ENCODE measurements at places on chromosomes 11 and 22.

DNA sequence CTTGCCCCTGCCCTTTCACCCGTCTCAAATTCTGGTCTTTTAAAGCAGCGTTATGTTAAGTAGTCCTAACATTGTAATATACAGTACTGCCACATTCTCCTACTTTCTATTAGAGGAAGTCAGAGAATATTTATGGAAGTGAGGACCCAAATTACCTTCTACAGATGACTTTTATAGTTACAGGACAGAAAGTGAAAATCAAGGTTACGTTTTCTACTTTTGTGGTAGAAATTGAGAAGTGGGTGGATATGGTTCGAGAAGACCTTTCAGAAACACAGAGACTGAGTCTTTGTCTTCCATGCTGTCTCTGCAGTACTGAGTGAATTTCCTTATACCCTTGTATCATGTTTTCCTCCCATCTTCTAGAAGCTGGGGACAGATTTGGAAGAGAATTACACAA lies 17.1 kb downstream of the SC5D start:
- no peak for DNase-seq

DNA sequence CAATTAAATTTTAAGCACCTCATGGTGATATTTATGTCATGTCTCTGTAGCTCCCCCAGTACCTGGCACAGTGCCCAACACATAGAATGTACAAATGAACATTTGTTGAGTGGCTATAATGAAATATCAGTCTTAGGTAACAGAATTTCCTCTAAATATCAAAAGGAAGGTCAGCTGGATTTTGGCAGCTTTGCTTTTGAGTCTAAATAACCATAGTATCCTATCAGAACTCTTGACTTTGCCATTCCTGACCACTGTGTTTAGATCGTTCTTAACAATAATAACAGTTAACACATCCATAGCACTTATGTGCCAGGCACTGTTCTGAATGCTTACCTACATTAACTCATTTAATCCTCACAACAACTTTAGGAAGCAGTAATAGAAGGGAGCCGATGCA lies 26.6 kb downstream of the TMEM123 start:
- DNase-seq = no peak

GRCh38 chr11:61113201-61113600 lies 10.9 kb downstream of the CD5 start:
- no peak for DNase-seq

- DNase-seq = no peak
Measured at GRCh38 chr22:26401726-26402125, 27.3 kb upstream of the ASPHD2 start.

GRCh38 chr11:21179770-21180169 lies 510.4 kb downstream of the NELL1 start:
- DNase-seq = no peak

GRCh38 chr11:3115321-3115720 lies 49.8 kb downstream of the OSBPL5 start:
- no peak for DNase-seq

- DNase-seq = no peak
Measured at GRCh38 chr22:48035897-48036296, 1273.4 kb downstream of the TBC1D22A start.

- no peak for DNase-seq
Measured at GRCh38 chr11:120217941-120218694, 7.3 kb downstream of the OAF start.

DNA sequence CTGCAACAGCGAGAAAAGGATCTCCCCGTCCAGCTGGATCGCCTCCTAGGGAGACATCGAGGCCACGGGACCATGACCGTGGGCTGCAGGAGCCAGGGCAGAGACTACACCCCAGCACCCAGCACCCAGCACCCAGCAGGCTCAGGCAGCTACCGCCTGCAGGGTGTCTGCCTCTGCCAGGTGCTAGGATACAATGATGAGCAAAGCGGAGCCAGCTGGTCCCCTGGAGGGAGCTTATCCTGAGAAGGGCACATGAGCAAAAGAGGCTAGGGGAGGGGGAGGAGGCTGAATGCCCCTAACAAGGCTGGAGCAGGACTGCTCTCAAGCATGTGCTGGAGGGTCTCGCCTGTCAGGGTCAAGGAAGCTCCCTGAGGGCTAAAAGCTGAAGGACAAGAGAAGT lies 4.8 kb upstream of the CASTOR1 start:
- no peak for DNase-seq

GRCh38 chr11:62061356-62062222 lies 62.2 kb upstream of the INCENP start:
- no peak for DNase-seq

DNA sequence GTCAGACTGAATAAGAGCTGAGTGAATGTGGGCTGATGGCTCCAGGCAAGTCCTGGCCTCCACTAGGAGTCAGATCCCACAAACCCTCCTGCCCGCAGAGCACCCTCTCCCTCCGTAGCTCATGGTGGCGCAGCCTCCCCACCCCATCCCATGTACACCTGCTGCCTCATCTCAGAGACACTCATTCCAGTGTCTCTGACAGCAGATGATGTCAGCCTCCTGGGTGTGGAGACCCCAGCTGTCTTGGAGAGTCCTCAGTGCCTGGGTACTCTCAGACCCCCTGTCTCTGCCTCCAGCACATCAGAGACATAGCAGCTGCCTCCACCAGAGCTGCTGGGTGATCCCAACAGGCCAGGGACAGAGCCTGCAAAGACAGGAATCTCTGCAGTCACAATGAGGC lies 9.5 kb downstream of the IGLL5 start:
- DNase-seq = no peak

DNA sequence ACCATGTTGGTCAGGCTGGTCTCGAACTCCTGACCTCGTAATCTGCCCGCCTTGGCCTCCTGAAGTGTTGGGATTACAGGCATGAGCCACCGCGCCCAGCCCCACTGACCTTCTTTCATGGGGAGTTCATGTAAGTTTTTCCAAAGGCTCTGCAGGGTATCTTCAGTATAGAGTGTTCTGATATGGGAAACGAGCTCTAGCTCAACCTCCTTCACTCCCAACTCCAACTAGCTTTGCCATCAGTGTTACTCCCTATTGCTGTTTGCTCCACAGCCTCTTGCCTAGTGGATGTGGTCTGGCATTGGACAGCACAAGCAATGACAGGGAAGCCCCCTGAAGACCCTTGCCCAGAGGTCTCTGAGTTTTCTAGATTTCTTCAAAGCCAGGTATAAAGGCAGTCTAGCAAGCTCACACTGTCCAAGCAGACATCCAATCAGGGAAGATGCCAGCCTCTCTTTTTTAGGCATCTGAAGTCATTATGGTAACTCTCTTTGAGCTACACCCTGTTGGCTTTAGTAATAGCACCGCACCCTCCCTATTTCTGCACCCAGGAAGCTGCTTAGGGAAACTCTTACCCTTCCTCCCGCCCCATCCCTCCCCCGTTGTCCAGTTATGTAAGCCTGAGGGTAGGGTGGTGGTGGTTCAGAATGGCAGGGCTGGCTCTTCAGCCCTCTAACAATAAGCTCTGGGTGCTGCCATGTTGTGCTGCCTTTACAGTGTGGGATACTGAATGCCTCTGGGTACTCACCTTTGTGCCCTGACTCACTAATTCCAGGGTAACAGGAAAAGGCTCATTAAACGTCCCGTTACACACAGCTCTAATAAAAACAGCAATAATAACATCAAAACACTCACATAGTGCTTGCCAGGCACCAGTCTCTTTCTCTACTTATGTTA lies 41.4 kb upstream of the CLDN5 start:
- DNase-seq = no peak

- DNase-seq = no peak
Measured at GRCh38 chr11:47332791-47333525, 19.5 kb downstream of the MYBPC3 start.

GRCh38 chr11:35927682-35928081 lies 16.2 kb upstream of the LDLRAD3 start:
- no peak for DNase-seq

DNA sequence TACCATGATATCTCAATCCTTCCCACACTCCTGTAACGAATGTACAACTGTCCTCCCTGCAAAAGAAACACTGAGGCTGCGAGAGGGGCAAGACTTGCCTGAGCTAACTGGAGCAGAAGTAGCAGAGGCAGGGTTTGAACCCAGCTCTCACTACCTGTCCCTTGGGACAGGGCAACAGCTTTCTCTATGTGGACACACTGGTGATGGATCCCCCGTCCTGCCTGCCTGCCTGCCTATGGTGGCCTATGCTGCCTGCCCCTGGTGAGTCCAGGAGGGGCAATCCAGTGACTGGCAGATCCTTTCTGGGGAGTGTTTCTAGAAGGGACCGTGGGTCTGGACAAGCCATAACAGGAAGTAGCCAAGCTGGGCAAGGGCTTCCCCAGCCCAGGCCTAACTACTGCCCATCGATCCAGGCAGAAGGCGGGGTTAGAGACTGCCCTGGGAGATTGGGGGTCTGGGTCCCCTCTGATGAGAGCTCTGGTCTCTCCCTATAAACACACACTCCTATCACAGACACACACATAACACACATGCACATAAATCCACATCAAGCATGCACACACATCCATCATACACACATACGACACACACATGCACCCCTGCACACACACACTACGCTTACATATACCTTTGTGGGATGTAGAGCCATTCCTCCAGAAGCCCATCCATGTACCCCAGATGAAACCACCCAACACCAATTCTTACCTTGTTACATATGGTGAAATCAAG lies 1.1 kb upstream of the EMID1 start:
- no peak for DNase-seq

- DNase-seq = no peak
Measured at GRCh38 chr11:77501758-77502157, 27.9 kb upstream of the PAK1 start.

GRCh38 chr11:134562196-134562595 lies 150.2 kb upstream of the B3GAT1 start:
- DNase-seq = no peak

DNA sequence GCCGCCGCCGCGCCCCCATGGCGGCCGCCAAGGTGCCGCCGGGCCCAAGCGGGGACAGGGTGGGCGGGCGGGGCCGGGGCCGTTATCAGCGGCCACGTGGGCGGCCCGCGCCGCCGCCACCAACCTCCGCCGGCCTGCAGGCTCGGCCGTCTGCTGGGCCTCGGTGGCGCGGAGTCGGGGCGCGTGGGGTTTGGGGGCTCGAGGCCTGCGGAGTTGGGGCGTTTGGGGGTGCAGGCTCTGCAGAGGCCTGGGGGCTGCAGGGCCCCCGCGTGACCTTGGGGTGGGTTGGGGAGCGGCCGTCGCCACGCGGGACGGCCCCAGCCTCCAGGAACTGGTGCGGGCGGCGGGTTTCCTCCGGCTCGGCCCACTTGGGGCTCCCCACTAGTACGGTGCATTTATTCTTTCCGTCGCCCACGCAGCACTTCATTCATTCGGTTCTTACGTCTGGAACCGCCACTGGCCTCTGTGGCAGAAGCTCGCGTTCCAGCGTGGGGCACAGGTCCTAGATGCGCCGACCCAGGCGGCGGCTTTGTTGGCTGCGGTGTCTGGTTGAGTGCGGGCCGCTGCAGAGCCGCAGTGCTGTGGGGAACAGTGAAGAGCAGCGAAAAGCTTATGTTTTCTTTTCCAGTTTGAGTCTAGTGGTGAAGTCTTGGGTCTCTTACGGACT lies 740 bp upstream of the TRMT2A start:
- peak; percentile 62 for DNase-seq

Data from activated CD4-positive, alpha-beta T cell treated with anti-CD3 and anti-CD28 coated beads, Interleukin-2, Interleukin-6, amounts not matched to agents 100 ng/mL and 50 ng/mL, durations not matched to agents 16 hours and 8 hours (primary cell).